ENCODE measurements at places on chromosomes 6 and 20. TPM values are rescaled to one million over a fixed set of nuclear protein-coding genes. Genes with fewer than 3 reads are reported as not detected.

Gene AMD1
- total RNA-seq = 61.1 TPM

Gene ULBP3
- total RNA-seq = 0.41 TPM

Gene HLA-DQA1
- not detected for total RNA-seq

Gene NEDD9
- total RNA-seq = 0.33 TPM

Gene SUPT3H
- 10.6 TPM for total RNA-seq

Gene TMEM200A
- 61.5 TPM for total RNA-seq

Gene VGLL2
- total RNA-seq = not detected

Gene TAAR5
- not detected for total RNA-seq

Gene PLN
- 0.27 TPM for total RNA-seq

Gene TUBB2B
- 2.9 TPM for total RNA-seq

Gene UBE2C
- total RNA-seq = 53.3 TPM

Gene EYA4
- total RNA-seq = 5.7 TPM

Gene HCK
- total RNA-seq = not detected

Gene SRSF12
- total RNA-seq = 0.09 TPM

Gene CST5
- total RNA-seq = not detected

Gene PCMTD2
- 159 TPM for total RNA-seq

Gene RAB44
- not detected for total RNA-seq

Gene SLC25A27
- total RNA-seq = 6.2 TPM

Gene C6orf52
- not detected for total RNA-seq

Gene MAFB
- 42.8 TPM for total RNA-seq

Gene APOM
- not detected for total RNA-seq

Gene MLN
- not detected for total RNA-seq

Gene PRICKLE4
- total RNA-seq = 0.45 TPM

Gene COL11A2
- 0.74 TPM for total RNA-seq

Gene ANKRD66
- not detected for total RNA-seq

Gene TMEM217
- total RNA-seq = 0.09 TPM

Gene EYA2
- 1.6 TPM for total RNA-seq

Gene SLC22A7
- total RNA-seq = not detected

Gene IRAK1BP1
- 7.9 TPM for total RNA-seq

Gene PPP1R3G
- total RNA-seq = 3.8 TPM

Gene CPXM1
- 3.8 TPM for total RNA-seq

Gene BHLHE23
- total RNA-seq = not detected

Gene SMLR1
- total RNA-seq = not detected

Gene ADGRF1
- not detected for total RNA-seq

Gene BMP5
- total RNA-seq = not detected

Gene BPIFA1
- not detected for total RNA-seq

Gene GNAS-AS1
- 0.81 TPM for total RNA-seq

Gene RBPJL
- not detected for total RNA-seq

Gene CLPSL2
- not detected for total RNA-seq

Gene FOXS1
- not detected for total RNA-seq

Gene MCCD1
- not detected for total RNA-seq

Gene DDR1
- 41.9 TPM for total RNA-seq

Gene ADGRF5
- 15.9 TPM for total RNA-seq

Gene CLIC5
- not detected for total RNA-seq

Gene DEFB119
- total RNA-seq = not detected

Measured in fibroblast of the aortic adventitia (primary cell).